IMR-90 (cell line): ENCODE measurements at places on chromosomes 5 and 9. TPM values are rescaled to one million over a fixed set of nuclear protein-coding genes. Genes with fewer than 3 reads are reported as not detected.

CDC20B gene
- not detected in 2 replicates for total RNA-seq

TOR1A gene
- 27.1 and 34.4 TPM in 2 replicates for total RNA-seq

GCNT4 gene
- total RNA-seq = 1.8 and 2.5 TPM in 2 replicates

BSPRY gene
- not detected in 2 replicates for total RNA-seq

LRRTM2 gene
- total RNA-seq = 1.9 and 2.0 TPM in 2 replicates

BHMT2 gene
- 0.36 and 0.56 TPM in 2 replicates for total RNA-seq

SPEF2 gene
- 2.3 and 2.5 TPM in 2 replicates for total RNA-seq

C6 gene
- under 0.01 and 0.18 TPM in 2 replicates for total RNA-seq
